ENCODE measurements at places on chromosomes 1 and 21. TPM values are rescaled to one million over a fixed set of nuclear protein-coding genes. Genes with fewer than 3 reads are reported as not detected.

DNA sequence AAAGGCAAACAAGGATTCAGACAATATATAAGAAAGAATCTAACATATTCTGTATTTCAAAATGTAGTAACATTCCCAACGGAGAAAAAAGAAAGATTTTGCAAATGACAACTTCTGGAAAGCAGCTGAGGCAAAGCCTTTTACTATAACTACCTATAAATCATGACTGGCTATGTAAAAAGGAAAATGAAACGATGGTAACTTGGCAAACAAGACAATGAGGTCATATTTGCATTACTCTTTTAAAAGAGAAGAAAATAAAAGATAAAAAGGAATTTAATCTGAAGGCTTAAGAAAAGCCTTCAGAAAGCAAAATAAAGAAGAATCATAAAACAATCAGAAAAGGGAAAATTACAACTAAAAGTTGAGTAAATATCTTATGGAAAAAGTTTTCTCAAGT is 25.1 kb upstream of the ASPM start:
- no peaks in the 10 kb centered on the region for H3K36me3 ChIP-seq
- H3K27ac ChIP-seq = peak overlapping the region; percentile 72
- no peaks in the 10 kb centered on the region for H3K27me3 ChIP-seq
- peaks cover 38% of the 10 kb centered on the region for H3K4me1 ChIP-seq
- no peak for DNase-seq

The PIP5K1A gene
- total RNA-seq = 88.6 TPM

DNA sequence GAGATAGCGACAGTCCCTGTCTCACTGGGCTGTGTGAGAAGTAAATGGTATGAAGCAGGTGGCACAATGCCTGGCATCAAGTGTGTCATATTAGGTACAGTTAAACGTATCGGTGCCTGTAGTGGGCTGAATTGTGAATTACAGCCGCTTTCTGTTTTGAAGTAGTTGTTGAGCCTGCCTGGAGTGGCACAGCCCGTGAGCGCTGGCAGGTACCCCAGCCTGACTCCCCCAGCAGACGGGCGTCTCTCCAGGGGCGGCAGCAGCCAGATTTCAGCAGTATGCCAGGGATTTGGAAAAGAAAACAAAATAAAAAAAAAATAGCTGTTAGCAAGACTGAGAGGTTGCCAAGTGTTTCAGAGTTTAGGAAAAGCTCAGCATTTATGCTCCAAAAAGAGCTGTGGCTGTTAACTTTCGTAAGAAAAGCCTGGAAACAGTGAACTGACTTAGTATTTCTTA is 26.6 kb upstream of the GPR153 start:
- no peaks in the 10 kb centered on the region for H3K27me3 ChIP-seq
- H3K4me1 ChIP-seq = no peaks in the 10 kb centered on the region
- H3K36me3 ChIP-seq = no peaks in the 10 kb centered on the region
- no peak for DNase-seq
- H3K4me3 ChIP-seq = no peak overlapping the region

DNA sequence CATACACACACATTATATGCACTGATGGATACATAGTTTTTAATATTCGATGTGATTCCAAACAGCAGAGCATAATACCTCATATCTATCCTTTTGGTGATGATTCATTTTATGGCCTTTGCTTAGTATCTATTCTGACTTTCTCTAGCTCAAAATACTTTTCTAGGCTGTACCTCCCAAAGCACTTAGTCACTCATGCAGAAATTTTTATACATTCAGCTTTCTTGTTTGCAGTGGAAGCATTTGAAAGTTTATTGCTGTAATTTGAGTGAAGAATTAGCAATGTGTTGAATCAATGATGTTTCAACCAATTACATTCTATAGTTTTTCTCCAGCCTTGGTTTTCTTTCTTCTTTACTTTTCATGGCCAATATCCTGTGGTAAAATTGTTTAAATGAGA is 66.7 kb downstream of the LBR start:
- H3K4me3 ChIP-seq = no peak overlapping the region
- no peaks in the 10 kb centered on the region for H3K36me3 ChIP-seq
- no peak overlapping the region for H3K27ac ChIP-seq
- no peaks in the 10 kb centered on the region for H3K4me1 ChIP-seq
- no peak for DNase-seq
- no peaks in the 10 kb centered on the region for H3K27me3 ChIP-seq

DNA sequence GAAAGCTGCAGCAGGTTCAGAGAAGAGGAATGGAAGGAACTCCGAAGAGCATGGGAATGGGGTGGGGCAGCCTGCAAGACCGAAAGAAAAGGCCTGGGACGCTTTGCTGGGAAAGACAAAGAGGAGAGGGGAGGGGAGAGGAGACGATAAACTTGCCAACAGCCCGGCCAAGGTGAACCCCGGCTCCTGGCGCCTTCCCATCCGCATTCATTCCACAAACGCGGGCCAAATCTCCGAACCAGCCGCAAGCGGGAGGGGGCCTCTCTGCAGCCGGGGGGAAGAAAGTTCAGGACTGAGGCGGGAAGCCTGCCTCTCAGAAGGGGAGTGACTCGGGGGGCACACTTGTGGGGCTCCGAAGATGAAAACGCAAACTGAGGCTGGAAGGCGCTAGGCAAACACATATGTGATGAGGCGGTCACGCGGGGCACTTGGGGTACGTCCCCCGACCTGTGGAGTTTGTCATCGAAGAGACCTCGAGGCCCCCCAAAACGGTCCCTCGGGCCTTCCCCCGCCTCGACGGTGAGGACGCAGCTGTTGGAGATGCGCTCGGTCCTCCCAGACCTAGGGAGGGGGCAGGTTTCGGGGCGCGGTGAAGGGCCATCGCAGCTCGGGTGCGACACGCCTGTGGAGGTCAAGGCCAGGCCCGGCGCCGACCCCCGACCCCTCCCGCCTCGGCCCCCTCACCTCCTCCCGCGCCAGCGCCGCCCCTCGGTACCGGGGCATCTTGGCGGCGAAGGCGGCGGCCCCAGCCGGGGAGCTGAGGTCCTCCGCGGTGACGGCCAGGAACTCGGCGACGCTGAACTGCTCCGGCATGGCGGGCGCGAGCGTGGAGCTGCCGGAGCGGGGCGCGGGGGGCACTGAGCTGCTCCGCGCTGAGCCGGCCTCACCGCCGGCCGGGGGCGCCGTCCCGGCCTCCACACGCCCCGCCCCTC is at the start of gene ASAP3:
Gene ASAP3 (minus strand): TSS at position 859 of the 932 bp plus-strand sequence. CDS start 46 bp downstream, at position 813.
- H3K27me3 ChIP-seq = no peaks in the 10 kb centered on the region
- DNase-seq = peak; percentile 45
- peaks cover 4% of the 10 kb centered on the region for H3K4me1 ChIP-seq
- H3K27ac ChIP-seq = peak within 1 kb of the TSS; percentile 60
- peak within 1 kb of the TSS; percentile 85 for H3K4me3 ChIP-seq

- H3K36me3 ChIP-seq = no peaks in the 10 kb centered on the region
- no peak for DNase-seq
- no peaks in the 10 kb centered on the region for H3K4me1 ChIP-seq
- no peak overlapping the region for H3K4me3 ChIP-seq
- H3K27ac ChIP-seq = no peak overlapping the region
- no peaks in the 10 kb centered on the region for H3K27me3 ChIP-seq
These were observed 3.6 kb downstream of the L1TD1 start for GRCh38 chr1:62198069-62198780.

DNA sequence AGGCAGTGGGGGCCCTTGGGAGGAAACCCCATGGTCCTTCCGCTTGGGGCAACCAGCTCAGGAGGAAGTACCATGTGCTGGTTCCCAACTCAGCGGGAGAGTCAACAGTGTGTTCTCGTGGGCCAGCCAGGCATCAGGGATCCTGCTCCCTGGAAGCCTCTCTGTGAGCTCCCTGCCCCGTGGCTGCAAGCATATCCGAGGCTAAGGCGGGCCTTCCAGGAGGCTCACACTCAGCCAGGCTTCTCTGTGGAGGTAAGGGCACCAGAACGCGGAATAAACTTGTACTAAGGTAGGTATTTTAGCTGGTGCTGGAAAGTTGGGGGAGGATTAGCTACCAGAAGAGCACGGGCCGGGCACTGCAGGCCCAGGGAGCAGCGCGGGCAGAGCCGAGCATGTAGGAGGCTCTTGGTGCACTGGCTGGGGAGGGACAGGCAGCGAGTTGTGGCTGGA is 74.7 kb upstream of the POU3F1 start:
- H3K4me3 ChIP-seq = no peak overlapping the region
- no peak for DNase-seq
- no peaks in the 10 kb centered on the region for H3K4me1 ChIP-seq
- no peak overlapping the region for H3K27ac ChIP-seq
- no peaks in the 10 kb centered on the region for H3K36me3 ChIP-seq

The NCAM2 gene
- total RNA-seq = not detected

The NUDT17 gene
- 4.8 TPM for total RNA-seq

The OR10J1 gene
- total RNA-seq = not detected

The ADAMTS4 gene
- total RNA-seq = 0.32 TPM

- DNase-seq = no peak
- no peak overlapping the region for H3K27ac ChIP-seq
- H3K27me3 ChIP-seq = no peaks in the 10 kb centered on the region
- H3K4me3 ChIP-seq = no peak overlapping the region
- H3K4me1 ChIP-seq = peaks cover 36% of the 10 kb centered on the region
- H3K36me3 ChIP-seq = 0 out of 2 replicates have a peak, but pooled peaks cover 1% of the 10 kb centered on the region
These were observed 10.5 kb downstream of the VANGL1 start for GRCh38 chr1:115652236-115652788.

DNA sequence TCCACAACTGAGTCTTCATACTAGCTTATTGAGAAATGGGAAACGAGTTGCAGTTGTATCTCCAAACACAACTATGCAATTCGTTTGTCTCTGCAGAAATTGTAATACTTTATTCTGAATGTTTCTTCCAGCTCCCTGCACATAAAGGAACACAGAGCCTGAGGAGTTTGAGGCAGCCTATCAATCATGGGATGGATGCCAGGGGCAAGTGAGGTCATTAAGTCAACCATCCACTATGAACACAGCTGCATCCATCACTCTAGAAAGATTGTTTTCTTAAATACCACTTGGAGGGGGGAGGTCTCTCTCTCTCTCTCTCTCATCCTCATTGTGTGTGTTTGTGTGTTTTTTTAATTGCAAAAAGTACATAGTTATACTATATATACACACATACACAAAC is 2.9 kb upstream of the PSMB2 start:
- H3K36me3 ChIP-seq = no peaks in the 10 kb centered on the region
- H3K27ac ChIP-seq = no peak overlapping the region

DNA sequence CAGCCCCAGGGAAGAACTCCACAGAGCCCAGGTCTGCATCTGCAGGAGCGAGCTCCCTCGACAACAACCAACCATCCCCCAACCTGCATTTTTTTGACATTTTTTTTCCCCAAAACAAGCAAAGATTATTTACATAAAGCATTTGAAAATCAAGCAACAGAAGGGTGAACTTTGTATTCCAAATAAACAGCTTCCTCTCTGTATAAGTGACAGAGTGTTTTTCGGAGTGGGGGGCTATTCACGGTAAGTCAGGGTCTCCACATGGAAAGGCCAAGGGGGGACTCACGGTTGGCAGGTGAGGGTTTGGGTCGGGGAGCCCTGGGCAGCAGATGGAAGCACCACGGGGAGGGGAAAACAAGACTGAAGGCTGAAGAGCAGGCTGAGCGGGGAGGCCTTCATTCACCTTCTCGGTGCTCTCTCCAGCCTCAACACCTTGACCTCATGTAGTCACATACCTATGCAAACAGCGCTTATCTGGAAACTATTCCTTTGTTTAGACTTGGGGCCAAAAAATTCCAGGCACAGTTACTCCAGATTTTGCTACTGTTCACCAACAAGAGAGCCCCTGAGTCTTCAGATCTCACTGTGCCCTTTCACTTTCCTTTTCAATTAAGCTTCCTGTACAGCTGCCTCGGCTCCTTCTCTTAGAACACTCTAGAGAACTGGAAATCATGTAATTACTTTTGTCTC is 27.6 kb downstream of the C2CD2 start:
- peaks cover 49% of the 10 kb centered on the region for H3K4me1 ChIP-seq
- no peaks in the 10 kb centered on the region for H3K27me3 ChIP-seq
- H3K27ac ChIP-seq = peak overlapping the region; percentile 78
- DNase-seq = peak; percentile 67

The ST6GALNAC5 gene
- total RNA-seq = 0.14 TPM

The IL6R gene
- 4.9 TPM for total RNA-seq

GRCh38 chr1:205267306-205267902 is 39.7 kb downstream of the TMCC2 start:
- DNase-seq = no peak
- H3K4me1 ChIP-seq = peaks cover 11% of the 10 kb centered on the region
- no peaks in the 10 kb centered on the region for H3K27me3 ChIP-seq
- H3K36me3 ChIP-seq = no peaks in the 10 kb centered on the region
- no peak overlapping the region for H3K27ac ChIP-seq

The DENND2D gene
- 23.2 TPM for total RNA-seq

- no peaks in the 10 kb centered on the region for H3K36me3 ChIP-seq
- no peak overlapping the region for H3K4me3 ChIP-seq
- no peak overlapping the region for H3K27ac ChIP-seq
- peaks cover 4% of the 10 kb centered on the region for H3K4me1 ChIP-seq
These were observed 4.3 kb upstream of the CSF1 start for GRCh38 chr1:109906160-109906838.

The C1orf210 gene
- 9.6 TPM for total RNA-seq

DNA sequence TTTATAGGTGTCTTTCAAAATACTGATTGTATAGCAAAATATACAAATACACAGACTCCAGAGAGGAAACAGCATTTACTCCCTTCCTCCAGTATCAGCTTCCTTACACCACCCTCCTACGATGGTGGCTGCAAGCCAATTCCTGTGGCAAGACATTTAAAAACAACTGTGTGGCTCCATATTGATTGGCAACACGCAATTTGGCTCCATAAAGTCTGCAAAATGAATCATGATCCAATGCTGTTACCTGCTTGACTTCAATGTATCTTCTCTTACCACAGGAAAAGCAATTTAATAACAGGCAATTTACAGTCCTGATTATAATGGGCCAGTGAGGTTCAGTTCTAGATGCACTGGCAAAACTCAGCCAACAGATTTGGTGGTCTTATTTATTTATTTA is 19.7 kb upstream of the ATP6V1G3 start:
- no peak overlapping the region for H3K4me3 ChIP-seq
- H3K36me3 ChIP-seq = no peaks in the 10 kb centered on the region
- no peaks in the 10 kb centered on the region for H3K4me1 ChIP-seq

The OR2M3 gene
- total RNA-seq = not detected

- DNase-seq = no peak
- H3K27ac ChIP-seq = no peak overlapping the region
- no peak overlapping the region for H3K4me3 ChIP-seq
- H3K36me3 ChIP-seq = no peaks in the 10 kb centered on the region
- H3K4me1 ChIP-seq = no peaks in the 10 kb centered on the region
- H3K27me3 ChIP-seq = no peaks in the 10 kb centered on the region
These were observed 133.9 kb upstream of the SGIP1 start for GRCh38 chr1:66399888-66400529.

- H3K27me3 ChIP-seq = no peaks in the 10 kb centered on the region
- H3K36me3 ChIP-seq = no peaks in the 10 kb centered on the region
- no peak overlapping the region for H3K27ac ChIP-seq
- H3K4me3 ChIP-seq = no peak overlapping the region
- no peak for DNase-seq
- peaks cover 19% of the 10 kb centered on the region for H3K4me1 ChIP-seq
These were observed 1.8 kb upstream of the LIN9 start for GRCh38 chr1:226310637-226311195.
